ENCODE measurements at places on chromosomes 2 and 18. TPM values are rescaled to one million over a fixed set of nuclear protein-coding genes. Genes with fewer than 3 reads are reported as not detected.

Gene CMPK2
- total RNA-seq, result 6.4 TPM

Gene SH3YL1
- total RNA-seq, result 17.4 TPM

Gene GREB1L
- total RNA-seq, result not detected

Gene CPLX4
- total RNA-seq, result not detected

Gene CROCC2
- total RNA-seq, result not detected

Gene CXCR1
- not detected for total RNA-seq

Gene KIF1A
- total RNA-seq, result 0.47 TPM

Gene PFN4
- total RNA-seq, result 0.47 TPM

Gene TEKT4
- total RNA-seq, result 0.49 TPM

Gene LPIN2
- 111 TPM for total RNA-seq

Gene RGPD4
- total RNA-seq, result not detected

Gene MAL
- total RNA-seq, result 167 TPM

All from activated CD4-positive, alpha-beta T cell treated with anti-CD3 and anti-CD28 coated beads, Interleukin-2, amount 10 ng/mL, durations not matched to agents 24 days and 14 days (primary cell).